Osteocyte (in vitro differentiated cells): ENCODE measurements at places on chromosomes 3 and 15. TPM values are rescaled to one million over a fixed set of nuclear protein-coding genes. Genes with fewer than 3 reads are reported as not detected.

The PLD1 gene
- 13.9 and 15.2 TPM in 2 replicates for total RNA-seq

DNA sequence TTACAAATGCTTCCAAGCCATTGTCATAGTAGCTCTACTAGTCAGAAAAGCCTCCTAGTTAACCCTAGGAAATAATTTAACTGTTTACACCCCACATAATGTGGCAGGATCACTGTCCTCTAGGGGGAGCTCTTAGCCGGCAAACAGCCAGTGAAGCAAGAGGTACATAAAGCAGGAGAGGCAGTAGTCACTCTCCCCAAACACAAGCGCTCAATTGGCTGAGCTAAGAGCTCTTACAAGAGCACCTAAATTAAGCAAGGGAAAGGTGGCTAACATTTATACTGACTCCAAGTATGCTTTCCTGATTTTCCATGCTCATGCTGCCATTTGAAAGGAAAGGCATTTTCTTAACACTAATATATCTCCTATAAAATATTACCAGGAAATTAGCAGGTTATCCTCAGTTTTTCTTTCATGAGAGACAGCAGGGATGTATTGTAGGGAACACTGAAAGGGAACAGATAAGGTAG lies 37.6 kb downstream of the NCEH1 start:
- peaks cover 49% of the 10 kb centered on the region for H3K4me1 ChIP-seq
- no peaks in the 10 kb centered on the region for H3K27me3 ChIP-seq
- peak; percentile 87 for DNase-seq

DNA sequence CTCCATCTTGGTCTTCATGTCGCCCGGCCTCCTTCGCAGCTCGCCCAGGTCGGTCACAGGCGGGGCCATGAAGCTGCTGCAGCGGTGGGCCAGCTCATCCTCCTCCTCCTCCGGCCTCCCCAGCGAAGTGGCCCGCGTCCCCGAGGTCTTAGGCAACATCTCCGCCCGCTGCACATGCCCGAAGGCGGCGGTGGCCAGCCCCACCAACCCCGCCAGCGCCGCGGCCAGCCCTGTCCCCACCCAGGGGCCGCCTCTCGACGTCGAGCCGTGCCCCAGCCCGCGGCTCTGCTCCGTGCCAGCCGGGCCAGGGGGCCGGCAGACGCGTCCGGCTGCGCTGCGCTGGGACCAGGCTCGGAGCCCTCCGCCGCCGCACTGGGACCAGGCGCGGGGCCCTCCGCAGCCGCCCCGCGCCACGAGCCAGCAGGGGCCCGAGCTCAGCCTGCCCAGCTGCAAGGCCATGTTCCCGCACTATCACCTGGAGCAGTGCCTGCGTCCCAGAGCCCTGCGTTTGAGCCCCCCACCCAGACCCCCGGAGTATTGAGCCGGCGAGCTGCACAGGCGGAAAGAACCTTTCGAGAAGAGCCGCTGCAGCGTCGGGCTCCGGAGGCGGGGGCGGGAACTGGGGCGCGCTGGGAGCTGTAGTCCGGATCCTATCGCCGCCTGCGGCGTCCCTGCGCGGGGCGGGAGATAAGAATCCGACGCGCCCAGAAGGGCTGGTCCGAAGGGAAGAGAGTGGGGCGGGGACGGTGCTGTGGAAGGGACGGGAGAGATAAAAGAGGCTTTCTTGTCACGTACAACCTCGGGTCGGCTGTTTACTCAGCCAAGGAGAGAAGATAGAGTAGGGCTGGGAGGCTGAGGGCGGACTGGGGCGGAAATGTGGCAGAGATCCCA lies at the start of gene CPOX:
Gene CPOX, minus strand, starts transcription at position 566 of the 891 bp plus-strand sequence. Its CDS starts 107 bp downstream, at position 459.
- peak; percentile 90 for DNase-seq
- peak within 1 kb of the TSS; percentile 99 for H3K4me3 ChIP-seq
- H3K27ac ChIP-seq: peak within 1 kb of the TSS; percentile 94
- H3K36me3 ChIP-seq: peaks cover 6% of the 10 kb centered on the region
- peaks cover 30% of the 10 kb centered on the region for H3K4me1 ChIP-seq

DNA sequence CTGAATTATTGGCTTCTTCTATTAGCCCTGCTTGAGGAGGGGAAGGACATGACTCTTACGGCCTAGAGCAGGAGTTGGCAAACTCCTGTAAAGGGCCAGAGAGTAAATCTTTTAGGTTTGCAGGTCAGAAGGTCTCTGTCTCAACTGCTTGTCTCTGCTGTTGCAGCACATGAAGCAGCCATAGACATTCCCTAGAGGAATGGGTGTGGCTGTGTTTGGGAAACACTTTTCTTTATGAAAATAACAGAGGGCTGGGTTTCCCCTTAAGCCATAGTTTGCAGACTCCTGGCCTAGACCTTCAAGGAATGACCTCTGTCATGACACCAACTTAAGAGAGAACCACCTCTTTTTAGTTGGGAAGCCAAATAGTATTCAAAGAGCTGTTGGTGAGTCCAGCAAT lies 10.3 kb downstream of the TRAK1 start:
- peaks cover 8% of the 10 kb centered on the region for H3K36me3 ChIP-seq
- H3K27ac ChIP-seq: peak overlapping the region; percentile 52
- H3K4me1 ChIP-seq: peaks cover 43% of the 10 kb centered on the region
- no peak for DNase-seq

DNA sequence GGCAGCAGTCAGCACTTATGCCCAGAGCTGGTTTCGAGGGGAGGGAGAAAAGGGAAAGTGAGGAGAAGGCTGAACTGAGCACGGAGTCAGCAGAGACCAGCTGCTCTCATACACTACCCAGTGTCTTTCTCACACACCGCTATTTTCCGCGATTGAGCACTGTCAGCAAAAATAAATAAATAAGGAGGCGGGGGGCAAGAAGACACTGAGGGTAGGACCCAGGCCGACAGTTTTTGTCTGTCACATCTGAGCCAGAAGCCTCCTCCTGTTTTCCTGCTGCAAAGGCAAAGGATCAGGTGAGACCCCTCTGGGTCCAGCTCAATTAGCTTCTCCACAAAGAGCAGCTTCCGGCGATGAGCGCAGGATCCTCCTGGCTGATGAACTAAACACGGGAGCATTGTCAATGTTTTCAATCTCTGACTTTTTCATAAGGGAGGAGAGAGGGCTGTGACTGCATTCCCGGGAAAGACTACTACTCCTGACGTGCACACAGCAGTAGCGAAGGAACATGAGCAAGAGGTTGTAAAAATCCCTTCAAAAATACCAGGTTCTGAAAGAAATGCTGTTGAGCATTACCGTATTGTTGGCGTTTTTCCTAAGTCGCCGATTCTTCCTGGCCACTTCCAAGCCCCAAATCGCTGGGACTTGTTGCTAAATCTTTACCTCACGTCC lies 1.3 kb downstream of the FRMD5 start:
- H3K36me3 ChIP-seq: no peaks in the 10 kb centered on the region
- H3K4me1 ChIP-seq: peaks cover 18% of the 10 kb centered on the region
- DNase-seq: no peak
- H3K4me3 ChIP-seq: peak overlapping the region; percentile 54
- H3K27ac ChIP-seq: no peak overlapping the region

GRCh38 chr3:127342735-127343134 lies 54.9 kb upstream of the PRR20G start:
- no peak for DNase-seq
- H3K27ac ChIP-seq: no peak overlapping the region
- no peaks in the 10 kb centered on the region for H3K36me3 ChIP-seq
- peaks cover 13% of the 10 kb centered on the region for H3K27me3 ChIP-seq
- no peak overlapping the region for H3K4me3 ChIP-seq
